ENCODE measurements at places on chromosomes 6 and 20.
A peak's percentile ranks its signal among the peaks of the same experiment; 100 is the strongest.

GRCh38 chr6:102520966-102521365 is 1127.5 kb downstream of the GRIK2 start:
- peak; percentile 31 for DNase-seq

GRCh38 chr6:153059311-153059710 is 56.8 kb upstream of the MTRF1L start:
- no peak for DNase-seq

GRCh38 chr6:39896701-39897100 is 37.6 kb downstream of the MOCS1 start:
- DNase-seq: no peak

DNA sequence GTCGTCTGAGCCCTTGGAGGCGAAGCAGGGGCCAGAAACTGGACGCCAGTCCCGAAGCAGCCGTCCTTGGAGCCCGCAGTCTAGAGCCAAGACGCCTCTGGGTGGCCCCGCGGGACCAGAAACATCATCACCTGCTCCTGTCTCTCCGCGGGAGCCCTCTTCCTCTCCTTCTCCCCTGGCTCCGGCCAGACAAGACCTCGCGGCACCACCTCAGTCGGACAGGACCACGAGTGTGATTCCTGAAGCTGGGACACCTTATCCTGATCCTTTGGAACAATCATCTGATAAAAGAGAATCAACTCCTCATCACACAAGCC is 416 bp downstream of the RSPH4A start:
- no peak for DNase-seq

GRCh38 chr20:8853805-8854338 is 215.0 kb upstream of the PLCB4 start:
- DNase-seq: peak; percentile 89

- DNase-seq: peak; percentile 22
These were observed 12.2 kb upstream of the KCNK15 start for GRCh38 chr20:44733341-44734069.

DNA sequence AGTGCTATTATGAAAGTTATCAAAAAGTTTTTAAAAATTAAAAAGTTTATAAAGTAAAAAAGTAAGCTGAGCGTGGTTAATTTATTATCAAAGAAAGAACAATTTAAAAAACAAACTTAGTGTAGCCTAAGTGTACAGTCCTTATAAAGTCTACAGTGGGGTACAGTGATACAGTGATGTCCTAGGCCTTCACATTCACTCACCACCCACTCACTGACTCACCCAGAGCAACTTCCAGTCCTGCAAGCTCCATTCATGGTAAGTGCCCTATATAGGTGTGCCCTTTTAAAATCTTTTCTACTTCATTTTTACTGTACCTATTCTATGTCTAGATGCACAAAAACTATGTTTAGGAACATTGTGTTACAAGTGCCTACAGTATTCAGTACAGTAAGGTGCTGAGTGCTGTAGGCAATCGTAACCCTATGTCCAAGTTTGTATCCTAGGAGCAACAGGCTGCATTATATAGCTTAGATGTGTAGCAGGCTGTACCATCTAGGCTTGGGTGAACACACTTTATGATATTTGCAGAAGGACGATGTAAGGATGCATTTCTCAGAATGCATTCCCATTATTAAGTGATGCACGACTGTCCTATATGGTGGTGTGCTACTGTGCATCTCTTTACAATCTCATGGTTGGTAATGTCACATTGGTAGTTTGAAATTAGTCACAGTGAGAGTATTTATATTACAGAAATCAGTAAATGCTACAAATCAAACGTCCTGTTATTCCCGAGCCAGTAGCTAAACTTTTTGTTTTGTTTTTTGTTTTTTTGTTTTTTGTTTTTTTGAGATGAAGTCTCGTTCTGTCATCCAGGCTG is 158.3 kb downstream of the GMPR start:
- no peak for DNase-seq

DNA sequence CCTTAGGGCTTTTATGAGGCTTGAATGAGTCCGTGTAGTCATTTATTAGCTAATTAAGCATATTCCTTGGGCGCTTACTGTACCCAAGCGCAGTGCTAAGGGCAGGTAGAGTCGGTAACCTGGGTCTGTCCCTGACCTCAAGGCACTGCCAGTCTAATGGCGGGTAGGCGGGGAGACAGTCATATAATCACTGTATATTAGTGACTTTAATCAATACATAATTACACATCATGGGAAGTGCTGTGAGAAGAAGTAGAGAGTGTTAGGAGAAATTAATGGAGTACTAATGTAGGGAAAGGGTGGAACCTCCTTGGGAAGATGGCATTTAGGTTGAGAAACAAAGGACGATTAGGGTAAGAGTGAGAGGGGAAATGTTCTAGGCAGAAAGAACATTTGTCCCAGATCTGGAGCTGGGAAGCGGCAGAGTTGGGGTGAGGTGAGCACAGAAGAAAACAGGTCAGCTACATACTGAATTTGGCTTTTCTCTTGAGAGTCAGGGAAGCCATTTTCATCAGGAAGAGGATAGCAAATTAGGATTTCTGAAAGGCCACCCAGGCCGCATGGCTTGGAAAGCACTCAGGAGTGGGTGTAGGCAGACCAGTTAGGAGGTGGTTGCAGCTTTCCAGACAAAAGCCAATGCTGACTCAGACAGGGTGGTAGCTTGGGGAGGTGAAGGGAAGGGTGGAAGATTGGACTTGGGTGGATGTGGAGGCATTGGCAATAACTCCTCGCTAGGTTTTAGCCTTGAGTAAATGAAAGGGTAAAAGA is 954 bp upstream of the BLCAP start:
- DNase-seq: no peak

DNA sequence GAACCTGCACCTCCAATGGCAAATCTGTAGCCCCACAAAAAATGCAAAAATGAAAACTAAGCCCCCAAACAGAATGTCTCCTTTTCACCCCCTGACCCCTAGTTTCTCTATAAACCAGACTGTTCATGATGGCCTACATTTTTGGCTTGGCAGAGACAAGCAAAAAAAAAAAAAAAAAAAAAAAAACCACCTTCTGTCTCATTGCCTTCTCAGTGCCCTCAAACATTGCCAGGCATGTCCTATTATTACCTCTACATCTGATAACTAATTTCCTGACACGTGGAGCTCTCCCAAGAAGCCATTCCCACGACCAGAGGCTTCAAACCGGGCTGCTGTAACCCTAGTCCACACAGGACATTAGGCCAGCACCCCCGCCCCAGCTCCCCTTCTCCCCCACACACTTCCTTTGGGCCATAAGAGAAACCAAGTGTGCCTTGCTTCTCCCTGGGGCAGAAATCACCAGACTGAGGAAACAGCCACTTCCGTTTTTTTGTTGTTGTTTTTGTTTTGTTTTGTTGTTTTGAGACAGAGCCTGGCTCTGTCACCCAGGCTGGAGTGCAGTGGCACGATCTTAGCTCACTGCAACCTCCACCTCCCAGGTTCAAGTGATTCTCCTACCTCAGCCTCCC is 65.4 kb downstream of the GPR6 start:
- no peak for DNase-seq

DNA sequence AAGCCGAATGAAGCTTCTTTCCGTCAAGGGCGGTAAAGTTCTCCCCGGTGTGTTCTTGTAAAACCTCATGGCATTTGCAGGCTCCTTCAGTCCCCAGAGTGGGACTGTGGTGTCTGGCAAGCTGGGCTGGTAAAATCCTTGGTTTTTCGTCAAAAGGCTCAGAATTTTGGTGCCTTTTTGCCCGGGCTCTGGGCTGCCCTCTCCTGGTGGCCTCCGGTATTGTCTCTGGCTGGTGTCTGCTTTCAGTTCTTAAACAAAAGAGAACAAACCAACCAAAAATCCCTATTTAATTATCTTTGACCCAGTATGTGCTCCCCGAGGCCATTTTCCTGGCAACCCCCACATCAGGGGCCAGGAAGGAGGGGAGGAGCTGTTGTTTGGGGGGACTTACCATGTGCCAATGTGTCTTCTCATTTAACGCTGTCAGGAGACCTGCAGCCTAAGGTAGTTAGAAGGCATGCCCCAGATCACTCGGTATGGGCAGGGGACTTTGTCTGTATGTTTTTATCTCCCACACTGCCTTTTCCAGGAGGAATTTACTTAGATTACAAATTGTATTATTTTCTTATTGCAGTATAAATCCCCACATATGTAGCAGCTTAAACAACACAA is 11.1 kb downstream of the CDH4 start:
- DNase-seq: no peak
